SK-N-SH (cell line): ENCODE measurements at places on chromosomes 5 and 9.

GRCh38 chr5:136764601-136765000 lies 399.3 kb upstream of the TRPC7 start:
- no peak for DNase-seq

DNA sequence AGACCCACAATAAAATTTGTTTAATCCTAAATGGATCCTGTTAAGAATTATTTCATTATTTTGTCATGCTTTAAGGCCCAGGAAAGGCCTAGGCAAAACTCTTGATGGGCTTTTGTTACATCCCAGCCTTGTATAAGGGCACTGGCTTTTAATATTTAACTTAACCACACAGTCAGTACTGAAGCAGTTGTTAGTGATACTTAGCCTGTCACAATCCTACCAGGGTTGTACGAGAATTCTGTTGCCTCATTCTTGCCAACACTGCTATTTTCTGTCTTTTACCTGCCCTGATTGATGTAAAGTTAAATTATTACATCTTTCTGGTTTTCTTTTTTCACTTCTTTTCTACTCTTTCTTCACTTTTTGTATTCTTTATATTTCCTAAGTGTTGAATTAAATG lies 10.9 kb downstream of the ZNF169 start:
- DNase-seq, result no peak

- no peak for DNase-seq
Measured at GRCh38 chr5:173729079-173729765, 112.8 kb upstream of the BOD1 start.

- DNase-seq, result no peak
Measured at GRCh38 chr9:70935856-70936255, 185.6 kb downstream of the TRPM3 start.

GRCh38 chr5:92640340-92640739 lies 940.7 kb downstream of the NR2F1-AS1 start:
- DNase-seq, result no peak

DNA sequence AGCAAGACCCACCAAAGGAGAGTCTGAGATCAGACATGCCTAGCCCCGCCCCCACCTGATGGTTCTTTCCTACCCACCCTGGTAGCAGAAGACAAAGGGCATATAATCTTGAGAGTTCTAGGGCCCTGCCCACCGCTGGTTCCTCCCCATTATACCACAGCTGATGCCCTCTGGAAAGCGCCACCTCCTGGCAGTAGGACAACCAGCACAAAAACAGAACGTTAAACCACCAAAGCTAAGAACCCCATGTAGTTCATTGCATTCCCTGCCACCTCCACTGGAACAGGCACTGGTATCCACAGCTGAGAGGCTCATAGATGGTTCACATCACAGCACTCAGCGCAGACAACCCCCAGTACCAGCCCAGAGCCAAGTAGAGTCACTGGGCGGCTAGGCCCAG lies 81.2 kb upstream of the TRPC7 start:
- DNase-seq, result no peak

- DNase-seq, result no peak
Measured at GRCh38 chr9:88829276-88829675, 162.0 kb upstream of the S1PR3 start.

GRCh38 chr9:90773617-90774016 lies 28.0 kb upstream of the SYK start:
- DNase-seq, result peak; percentile 47

- DNase-seq, result no peak
Measured at GRCh38 chr5:103327893-103328292, 69.3 kb downstream of the MACIR start.

GRCh38 chr9:126299706-126300276 lies 26.8 kb upstream of the MVB12B start:
- DNase-seq, result no peak

- DNase-seq, result no peak
Measured at GRCh38 chr9:13166996-13167395, 112.5 kb downstream of the MPDZ start.

GRCh38 chr5:30392897-30393296 lies 800.6 kb upstream of the CDH6 start:
- no peak for DNase-seq

- DNase-seq, result peak; percentile 19
Measured at GRCh38 chr5:61450493-61451279, 118.6 kb downstream of the ZSWIM6 start.

DNA sequence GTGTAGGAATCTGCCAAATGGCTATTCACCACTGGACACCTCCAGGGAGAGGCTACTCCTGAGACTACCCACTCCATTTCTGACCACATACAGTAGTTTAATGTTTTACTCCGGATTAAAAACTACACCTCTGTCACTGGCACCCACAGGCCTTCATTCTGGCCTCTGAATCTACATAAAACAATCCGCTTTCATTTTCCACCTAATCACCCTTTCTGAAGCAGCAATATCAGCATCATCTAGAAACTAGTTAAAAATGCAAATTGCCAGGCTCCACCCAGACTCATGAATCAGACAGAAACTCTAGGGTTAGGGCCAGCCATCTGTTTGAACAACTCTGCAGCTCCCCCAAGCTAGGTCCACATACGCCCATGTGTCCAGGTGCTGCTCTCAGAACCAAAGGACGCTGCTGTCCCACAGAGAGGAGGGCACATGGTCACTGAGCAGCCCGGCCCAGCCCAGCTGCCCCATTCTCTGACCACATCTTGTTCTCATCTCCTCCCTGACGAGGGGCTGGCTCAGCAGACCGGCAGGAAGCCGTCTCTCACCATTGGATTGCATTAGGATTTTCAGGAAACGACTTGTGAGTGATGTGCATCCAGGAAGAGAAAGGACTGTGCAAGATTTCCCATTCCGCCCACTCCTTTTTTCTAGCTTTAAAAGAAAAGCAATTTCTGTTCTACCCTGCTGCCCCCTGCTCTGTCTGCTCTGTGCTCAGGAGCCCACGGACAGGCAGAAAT lies 34.7 kb downstream of the ADAM19 start:
- DNase-seq, result peak; percentile 37

DNA sequence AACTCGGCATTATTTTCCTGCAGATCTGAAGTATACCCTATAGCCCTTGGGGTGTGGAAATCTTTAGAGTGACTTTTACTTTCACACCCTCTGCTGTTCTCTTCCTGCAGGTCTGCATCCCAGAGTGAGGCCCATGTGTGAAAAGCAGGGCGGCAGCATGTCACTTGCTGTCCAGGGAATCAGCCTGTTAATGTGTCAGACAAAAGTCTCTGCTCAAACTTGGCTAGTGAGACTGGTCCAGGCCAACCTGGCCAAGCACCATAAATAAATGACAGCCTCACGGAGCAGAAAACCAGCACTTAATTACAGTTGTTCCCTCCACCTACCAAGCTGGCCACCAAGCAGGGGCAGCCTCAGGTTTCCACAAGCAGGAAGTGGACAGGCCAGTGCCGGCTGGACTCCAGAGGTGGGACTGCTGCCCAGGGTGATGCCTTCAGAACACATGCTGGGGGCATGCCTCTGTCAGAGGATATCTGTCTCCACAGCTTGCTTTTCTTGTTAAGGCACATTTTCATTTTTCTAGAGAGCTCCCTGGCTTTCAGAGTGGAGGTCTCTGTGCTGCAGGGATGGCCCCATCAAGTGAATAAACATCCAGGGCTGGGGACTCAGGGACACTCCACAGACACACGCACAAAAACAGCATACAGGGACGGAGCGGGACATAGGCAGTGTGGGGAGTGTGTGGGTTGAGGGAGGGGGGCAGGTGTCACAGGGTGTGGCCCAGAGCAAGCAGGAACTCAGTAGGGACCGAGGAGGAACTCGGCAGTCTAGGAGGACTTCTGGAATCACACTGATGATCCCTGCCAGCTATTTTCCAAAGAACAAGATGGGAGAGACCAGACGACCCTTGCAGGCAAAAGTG lies 243.8 kb upstream of the IRX1 start:
- DNase-seq, result no peak

GRCh38 chr9:83936523-83936922 lies 15.3 kb upstream of the KIF27 start:
- DNase-seq, result no peak

- DNase-seq, result no peak
Measured at GRCh38 chr9:131138676-131139075, 13.3 kb downstream of the NUP214 start.

GRCh38 chr9:75834878-75835277 lies 55.6 kb upstream of the PCSK5 start:
- no peak for DNase-seq

GRCh38 chr9:134504106-134504385 lies 137.6 kb upstream of the COL5A1 start:
- DNase-seq, result no peak

GRCh38 chr9:133346021-133346785 lies 1.7 kb downstream of the MED22 start:
- peak; percentile 33 for DNase-seq

GRCh38 chr9:2039294-2040180 lies 24.4 kb downstream of the SMARCA2 start:
- DNase-seq, result no peak

DNA sequence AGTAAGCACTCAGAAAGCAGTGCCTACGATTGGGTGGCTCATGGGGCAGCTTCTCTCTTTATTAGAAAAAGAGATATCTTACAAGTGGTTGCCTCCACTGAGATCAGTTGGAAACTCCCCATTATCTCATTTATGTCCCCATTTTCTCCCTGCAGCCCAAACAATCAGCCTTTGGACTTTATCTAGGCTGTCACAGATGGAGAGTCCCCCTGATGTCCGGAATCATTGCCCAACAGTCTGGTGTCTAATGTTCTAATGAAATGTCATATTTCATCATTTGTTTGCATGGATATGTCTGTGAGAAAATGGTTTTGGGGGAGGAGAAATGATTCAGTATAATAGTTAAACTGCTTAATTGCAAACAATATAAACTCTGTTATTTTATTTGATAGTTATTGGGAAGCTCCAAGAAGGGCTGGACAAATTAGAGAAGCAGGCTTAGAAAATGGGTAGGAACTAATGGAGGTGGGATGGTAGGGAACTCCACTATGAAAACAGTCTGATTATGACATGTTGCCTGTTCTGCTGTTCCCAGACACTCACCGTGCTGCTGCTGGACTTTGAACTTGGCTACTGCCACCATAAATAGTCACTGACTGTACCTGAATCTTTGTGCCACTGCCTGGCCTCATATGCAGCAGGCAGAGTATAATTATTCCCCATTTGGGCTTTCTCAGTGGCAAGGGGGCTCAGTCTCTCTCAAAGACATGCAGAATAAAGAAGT lies 38.3 kb upstream of the SMAD5 start:
- no peak for DNase-seq

- DNase-seq, result no peak
Measured at GRCh38 chr5:89421035-89421434, 538.1 kb upstream of the MEF2C start.

- DNase-seq, result no peak
Measured at GRCh38 chr9:101689039-101689438, 49.4 kb downstream of the GRIN3A start.

- DNase-seq, result no peak
Measured at GRCh38 chr9:133943036-133943780, 48.9 kb downstream of the VAV2 start.

- DNase-seq, result no peak
Measured at GRCh38 chr5:135027266-135027696, 6.7 kb downstream of the PITX1 start.

DNA sequence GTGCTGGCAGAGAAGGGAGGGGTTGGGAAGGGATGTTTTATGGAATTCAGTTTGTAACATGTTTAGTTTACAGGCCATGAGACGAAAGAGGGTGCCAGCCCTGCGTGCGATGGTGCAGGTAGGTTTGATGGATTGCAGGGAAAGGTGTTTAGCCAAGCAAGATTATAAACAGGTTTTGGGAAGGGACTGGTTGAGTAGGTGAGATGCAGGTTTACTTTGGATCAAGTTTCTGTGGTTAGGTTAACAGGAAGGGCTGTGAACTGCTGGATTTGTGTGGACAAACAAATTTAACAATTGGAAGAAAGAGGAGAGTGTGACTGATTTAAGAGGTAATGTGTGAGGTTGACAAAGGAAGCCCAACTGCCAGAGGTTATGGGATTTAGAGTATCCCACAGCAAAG lies 32.6 kb upstream of the GPX3 start:
- DNase-seq, result no peak

DNA sequence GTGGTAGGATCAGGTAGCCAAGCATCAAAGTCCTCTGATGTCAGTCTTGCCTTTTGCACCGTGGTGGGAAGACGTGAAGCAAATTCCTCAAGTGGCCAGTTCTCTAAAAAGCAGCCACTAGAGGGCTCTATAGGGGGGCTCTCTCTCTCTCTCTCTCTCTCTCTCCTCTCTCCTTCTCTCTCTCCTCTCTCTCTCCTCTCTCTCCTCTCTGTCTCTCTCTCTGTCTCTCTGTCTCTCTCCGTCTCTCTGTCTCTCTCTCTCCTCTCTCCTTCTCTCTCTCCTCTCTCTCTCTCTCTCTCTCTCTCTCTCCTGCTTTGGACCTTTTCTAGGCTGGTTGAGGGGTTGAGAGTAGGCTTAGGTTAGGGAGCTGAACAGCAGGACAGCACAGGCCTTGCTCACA lies 13.9 kb upstream of the OSMR start:
- peak; percentile 40 for DNase-seq

DNA sequence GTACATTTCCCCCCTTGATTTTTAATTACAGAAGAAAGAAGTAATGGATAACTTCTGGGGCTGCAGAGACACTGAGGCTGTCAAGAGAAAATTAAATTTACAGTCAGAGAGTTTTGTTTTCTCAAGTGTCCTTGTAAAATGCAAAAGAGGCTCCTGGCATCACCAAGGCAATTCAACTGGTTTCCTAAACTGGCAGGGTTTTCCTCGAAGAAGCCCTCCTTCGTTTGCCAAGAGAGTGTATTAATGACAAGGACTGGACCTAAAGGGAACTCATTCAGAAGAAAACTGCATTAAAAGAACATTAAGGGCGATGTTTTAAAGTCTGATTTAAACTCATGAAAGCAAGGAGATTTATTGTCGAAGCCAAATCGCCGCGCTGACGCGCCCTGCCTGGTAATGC lies 476.9 kb downstream of the ZSWIM6 start:
- no peak for DNase-seq

GRCh38 chr5:146732962-146733361 lies 145.6 kb downstream of the PPP2R2B start:
- DNase-seq, result no peak

- DNase-seq, result no peak
Measured at GRCh38 chr9:127509955-127510299, 58.6 kb downstream of the LRSAM1 start.

DNA sequence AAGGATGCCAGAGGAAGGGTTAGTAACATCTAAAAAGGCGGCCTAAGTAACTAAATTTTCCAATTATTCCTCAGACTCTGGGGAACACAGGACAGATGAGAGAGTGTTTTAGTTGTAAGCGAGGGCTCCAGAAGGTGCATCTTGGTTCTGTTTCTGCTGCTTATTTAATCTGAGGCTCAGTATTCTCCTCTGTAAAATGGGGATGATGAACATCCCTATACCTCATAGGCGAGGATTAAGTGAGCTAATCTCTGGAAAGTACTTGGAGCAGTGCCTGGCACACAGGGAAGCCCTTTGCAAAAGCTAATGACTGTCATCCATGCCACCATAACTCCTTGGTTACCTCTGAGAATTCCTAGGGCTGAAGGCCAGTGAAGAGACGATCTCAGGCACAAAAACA lies 59.0 kb downstream of the SHB start:
- DNase-seq, result no peak
